Ammon's horn (tissue), 1 donor: ENCODE measurements at places on chromosomes 16 and 17.

GRCh38 chr16:30032083-30032819 lies 1.2 kb upstream of the TLCD3B start:
- peak; percentile 79 for DNase-seq

DNA sequence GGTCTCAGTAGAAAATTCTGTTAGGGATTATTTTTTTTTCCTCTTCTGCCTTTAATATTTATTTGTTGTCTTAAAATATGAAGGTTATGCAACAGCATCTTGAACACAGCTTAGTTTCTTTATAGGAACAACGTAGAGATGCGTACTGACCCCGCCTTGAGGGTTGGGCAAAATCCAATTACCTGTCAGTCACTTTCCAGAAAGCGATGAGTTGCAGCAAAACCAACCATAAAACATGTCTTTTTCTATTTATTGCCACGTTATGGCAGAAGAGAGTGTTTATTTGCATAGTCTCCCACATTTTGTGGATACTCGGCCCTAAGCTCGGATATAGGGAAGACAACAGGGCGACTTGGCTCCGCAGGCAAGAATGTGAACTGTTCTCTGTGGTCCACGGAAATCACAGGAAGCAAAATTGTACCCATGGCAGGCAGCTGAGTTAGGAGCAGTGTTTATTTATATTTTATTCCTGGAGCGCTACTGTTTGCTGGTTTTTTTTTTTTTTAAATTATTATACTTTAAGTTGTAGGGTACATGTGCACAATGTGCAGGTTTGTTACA lies 44.3 kb upstream of the CACNG5 start:
- no peak for DNase-seq

GRCh38 chr17:34275881-34276280 lies 5.9 kb downstream of the CCL7 start:
- no peak for DNase-seq

- no peak for DNase-seq
These were observed 66.7 kb downstream of the RPH3AL start for GRCh38 chr17:285751-286422.

- DNase-seq, result no peak
These were observed 112.7 kb downstream of the TANC2 start for GRCh38 chr17:63078707-63079106.

DNA sequence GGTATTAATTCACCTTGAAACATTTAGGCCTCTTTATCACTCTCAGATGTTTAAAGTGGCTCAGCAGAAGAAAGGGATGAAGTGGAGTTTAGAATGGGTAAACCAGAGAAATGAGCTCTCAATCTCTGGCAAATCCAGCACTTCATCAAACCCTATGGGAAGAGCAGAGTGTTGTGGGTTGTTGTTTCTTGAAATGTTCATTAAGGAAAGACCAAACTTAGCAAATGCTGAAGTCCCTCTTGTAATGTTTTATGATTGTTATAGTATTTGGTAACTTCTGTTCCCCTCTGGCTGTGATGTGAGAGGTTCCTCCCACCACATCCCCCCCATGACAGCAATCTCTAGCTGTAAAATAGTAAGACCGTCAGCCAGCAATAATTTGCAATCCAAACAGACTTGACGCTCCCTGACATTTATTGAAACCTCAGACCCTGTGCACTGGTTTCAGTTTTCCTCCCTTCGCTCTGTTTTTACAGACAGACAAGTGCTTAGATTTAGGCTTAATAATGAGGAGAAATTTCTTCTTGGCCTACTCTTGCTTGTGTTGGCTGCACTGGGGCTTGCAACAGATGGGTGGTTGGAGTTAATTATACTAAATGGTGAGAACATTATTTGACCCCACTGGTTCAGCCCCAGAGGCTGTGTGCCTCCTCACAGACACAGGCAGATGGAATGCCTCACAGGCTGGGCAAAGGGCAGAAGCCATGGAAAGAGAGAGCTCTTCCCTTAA lies 609.4 kb upstream of the SOX9 start:
- no peak for DNase-seq

DNA sequence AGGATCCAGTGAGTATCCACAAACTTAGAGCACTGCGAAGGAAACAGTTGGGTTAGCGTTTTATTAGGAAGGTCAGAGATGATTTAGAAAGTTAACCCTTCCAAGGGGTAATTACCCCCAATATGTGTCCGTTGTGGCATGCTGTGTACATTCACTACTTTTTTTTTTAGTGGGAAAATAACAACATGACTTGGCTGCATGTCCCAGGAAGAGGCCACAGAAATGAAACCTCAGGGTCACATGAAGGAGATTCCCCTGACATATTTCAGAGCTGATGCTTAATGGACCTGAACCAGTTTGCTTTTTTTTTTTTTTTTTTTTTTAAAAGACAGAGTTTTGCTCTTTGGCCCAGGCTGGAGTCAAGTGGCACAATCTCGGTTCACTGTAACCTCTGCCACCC lies 167.5 kb downstream of the PRKCA start:
- DNase-seq, result no peak

GRCh38 chr16:3610698-3611145 lies 684 bp downstream of the SLX4 start:
- no peak for DNase-seq

DNA sequence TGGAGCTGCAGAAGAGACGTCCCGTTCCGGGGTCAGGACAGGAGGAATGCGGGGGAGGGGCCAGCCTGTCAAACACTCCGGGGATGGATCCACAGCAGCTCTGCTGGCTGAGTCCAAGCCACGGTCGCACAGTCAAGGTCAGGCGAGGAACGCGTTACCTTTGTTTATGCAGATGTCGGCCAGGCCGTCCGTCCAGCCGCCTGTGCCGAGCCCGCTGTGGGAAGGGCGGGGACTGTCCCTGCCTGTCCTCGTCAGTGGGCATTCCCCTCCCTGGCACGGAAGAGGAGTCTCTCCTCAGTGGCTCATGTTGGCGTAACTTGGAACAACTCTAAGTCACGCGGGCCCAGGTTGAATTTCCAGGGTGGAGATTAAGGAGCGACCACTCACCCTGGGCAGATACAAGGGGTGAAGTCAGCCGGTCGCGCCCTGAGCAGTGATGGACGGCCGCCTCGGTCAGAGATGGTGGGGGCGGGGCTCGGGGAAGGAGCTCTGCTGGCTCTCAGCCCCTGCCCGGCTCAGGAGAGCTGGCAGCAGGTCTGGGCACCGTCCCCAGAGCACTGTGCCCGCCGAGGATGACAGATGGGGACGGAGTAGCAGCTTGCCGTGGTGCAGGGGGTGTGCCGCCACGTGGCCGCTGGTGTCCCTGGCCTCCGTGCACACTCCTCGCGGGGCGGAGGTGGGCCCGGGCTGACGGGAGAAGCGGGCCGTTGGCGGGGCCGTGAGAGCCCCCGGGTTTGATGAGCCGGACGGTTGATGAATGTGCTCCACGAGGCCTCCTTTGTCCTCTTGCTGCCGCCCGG lies 7.3 kb downstream of the CACNA1H start:
- peak; percentile 49 for DNase-seq

- no peak for DNase-seq
These were observed 2.0 kb downstream of the ABCC12 start for GRCh38 chr16:48153774-48154173.

- DNase-seq, result no peak
These were observed 22.6 kb downstream of the COG1 start for GRCh38 chr17:73215447-73215846.

DNA sequence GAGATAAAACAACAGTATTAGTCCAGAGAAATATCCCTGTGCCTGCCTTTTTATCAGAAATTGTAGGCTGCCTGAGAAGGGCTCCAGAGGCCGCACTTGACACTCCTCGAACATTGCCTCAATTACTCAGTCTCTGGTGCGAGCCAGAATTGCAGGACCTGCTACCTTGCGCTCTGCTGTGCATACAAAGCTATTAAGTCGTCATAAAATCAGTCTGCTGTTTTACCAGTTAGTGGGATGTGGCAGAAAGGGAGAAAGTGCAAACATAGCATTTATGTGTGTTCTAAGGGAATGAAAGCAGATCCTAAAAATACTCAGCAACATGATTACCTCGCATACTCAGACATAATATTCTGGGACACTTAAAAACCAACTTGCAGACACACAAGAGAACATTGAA lies 70.6 kb downstream of the TMC6 start:
- no peak for DNase-seq

DNA sequence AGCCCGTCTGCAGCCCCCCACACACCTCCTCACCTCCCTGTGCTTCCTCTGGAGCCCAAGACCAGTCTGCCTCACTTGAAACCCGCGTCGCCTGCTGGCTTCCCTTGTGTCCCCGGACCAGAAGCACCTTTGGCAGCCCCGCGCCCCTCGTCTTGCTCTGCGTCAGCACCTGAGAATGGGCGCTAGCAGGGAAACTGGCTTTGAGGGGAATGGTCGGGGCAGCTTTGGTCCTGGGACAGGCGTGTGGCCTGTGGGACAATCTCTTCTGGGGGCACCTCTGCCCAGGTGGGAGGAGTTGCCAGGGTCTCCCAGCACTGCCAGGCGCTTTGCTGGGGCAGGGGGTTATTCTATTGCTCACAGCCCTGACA lies 3.6 kb upstream of the MAFG start:
- DNase-seq, result no peak

- no peak for DNase-seq
These were observed 189.3 kb upstream of the C16orf82 start for GRCh38 chr16:26877421-26877820.

DNA sequence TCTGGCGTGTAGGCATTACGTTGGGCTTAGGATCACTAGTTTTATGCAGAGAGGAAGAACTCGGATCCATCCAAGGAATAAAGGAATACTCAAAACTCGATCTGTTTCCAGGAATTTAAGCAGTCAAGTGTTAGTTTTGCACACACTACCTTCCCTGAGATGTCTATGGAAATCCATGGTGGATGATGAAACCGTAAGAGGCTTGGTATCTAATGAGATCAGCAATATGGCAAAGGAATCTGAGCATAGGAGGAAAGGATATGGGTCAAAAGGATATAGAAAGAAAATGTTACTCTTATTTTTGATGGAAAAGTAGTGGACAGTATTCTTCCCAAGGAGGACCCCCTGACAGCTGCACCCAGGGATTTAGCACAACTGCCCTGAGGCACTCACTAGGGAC lies 59.6 kb downstream of the SMG6 start:
- no peak for DNase-seq

GRCh38 chr16:16867973-16868372 lies 489.0 kb downstream of the NPIPA7 start:
- no peak for DNase-seq

GRCh38 chr17:4087911-4088693 lies 54.7 kb downstream of the ZZEF1 start:
- no peak for DNase-seq

- no peak for DNase-seq
These were observed 144.9 kb downstream of the PARN start for GRCh38 chr16:14485121-14485551.

- DNase-seq, result peak; percentile 49
These were observed 10.5 kb downstream of the DBNDD1 start for GRCh38 chr16:90008708-90009145.

DNA sequence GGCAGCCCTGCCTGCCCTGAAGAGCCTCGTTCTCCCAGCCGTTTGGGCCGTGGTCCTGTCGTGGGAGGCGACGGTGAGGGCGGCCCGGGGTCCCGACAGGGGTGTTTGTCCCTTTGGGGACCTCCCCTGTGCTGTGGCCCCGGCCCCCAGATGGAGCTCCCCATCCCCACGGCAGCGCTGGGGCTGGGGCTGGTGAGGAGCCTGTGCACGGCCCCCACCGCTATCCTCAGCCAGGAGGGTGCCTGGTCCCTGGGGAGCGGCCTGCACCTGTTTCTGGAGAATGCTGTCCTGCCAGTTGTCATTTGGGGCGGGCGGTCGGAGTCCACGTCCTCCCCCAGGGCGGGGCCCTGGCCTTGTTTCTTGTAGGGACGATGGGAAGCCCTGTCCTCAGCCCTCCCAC lies 6.6 kb downstream of the CAPN15 start:
- no peak for DNase-seq

- no peak for DNase-seq
These were observed 57.7 kb upstream of the SLC25A19 start for GRCh38 chr17:75346906-75347305.

DNA sequence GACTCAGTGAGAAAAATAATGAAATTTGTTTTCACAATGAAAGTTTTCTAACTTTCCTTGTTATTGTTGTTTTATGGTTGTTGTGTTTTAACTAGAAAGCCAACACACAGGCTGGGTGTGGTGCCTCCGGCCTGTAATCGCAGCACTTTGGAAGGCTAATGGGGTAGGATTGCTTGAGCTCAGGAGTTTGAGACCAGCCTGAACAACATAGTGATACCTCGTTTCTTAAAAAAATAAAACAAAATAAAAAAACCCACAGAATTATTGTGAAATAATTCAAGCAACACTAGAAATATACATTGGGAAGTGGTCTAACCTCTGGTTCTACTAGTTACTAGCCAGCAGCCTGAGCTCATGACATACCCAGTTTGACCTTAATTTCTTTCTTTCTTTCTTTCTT lies 630 bp downstream of the MILR1 start:
- DNase-seq, result no peak

- DNase-seq, result no peak
These were observed 8.9 kb downstream of the CBX4 start for GRCh38 chr17:79830303-79830702.

DNA sequence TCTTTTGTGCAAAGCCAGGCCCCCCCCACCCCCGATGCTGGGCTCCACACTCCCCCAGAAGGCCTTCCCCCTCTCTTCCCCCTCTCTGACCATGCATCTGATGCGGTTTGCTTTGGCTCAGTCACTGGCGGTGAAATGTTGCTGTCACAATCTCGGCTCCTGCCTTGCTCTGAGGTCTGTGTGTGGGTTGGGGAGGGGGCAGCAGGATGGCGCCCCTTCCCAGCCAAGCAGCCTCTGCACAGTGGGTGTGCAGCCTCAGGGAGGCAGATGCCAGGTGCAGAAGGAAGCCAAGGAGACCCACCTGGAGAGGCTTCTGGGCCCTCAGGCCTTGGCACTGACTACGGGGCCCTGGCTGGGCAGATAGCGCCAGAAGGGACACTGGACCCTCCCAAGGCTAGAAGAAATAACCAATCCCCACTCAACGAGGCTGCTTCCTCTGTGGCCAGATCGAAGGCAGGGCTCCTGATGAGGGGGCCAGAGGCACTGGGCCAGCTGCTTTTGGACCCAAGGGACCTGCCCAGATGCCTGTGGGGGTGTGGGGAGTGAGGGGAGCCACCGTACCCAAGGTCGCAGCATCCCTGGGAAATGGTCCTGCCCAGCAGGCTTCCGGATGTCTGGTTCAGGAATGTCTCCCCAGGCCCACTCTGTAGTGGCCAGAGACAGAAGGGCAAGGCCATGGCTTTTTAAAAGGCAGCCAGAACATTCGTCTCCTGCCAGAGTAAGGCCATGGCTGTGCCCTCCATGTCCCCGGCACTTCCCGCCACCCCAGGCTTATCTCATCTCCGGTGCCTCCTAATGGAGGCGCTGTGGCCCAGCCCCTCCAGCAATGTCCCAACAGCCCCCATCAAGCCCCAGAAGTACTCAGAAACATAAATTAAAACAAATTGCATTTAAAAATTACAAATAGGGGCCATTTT lies 43.4 kb upstream of the SLC38A10 start:
- no peak for DNase-seq

DNA sequence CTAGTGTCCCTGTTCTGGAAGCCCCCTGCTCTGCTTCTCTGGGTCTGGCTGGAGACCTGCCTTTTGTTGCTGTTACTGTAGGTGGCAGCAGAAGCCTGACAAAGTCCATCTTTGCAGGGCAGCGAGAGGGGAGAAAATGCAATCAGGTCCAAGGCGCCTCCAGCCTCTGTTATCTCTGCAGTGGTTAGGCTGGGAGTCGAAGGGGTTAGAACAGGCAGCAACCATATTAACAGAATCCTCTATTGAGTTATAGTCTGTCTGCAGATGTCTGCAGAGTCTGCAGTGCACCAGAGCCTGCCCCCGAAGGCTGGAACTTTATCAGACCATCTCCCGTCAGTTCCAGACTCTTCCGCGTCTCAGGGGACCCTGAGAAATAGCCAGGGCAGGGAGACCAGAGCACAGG lies 404.9 kb upstream of the EEF2KMT start:
- DNase-seq, result peak; percentile 56
